ENCODE measurements at places on chromosomes 6 and 20.

- DNase-seq, result no peak
These were observed 35.3 kb downstream of the CD24 start for GRCh38 chr6:106939208-106939607.

DNA sequence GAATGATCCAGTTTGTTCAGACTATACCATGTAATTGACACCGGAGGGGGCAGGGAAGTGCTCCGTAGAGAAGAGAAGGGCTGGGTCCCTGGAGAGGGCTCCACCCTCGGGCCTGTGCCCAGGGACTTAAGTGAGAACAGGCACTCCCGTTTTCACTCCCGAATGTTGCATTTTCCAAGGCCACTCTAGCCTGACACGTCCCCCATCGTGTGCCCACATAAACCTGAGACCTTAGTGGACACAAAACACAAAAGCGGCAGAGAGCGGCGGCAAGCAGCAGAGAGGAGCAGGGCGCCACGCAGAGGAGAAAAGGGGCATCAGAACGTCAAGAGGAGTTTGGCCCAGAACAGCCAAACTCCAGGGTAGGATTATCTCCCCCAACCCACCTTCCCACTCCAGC, 1405.1 kb downstream of the GRIK2 start:
- no peak for DNase-seq

DNA sequence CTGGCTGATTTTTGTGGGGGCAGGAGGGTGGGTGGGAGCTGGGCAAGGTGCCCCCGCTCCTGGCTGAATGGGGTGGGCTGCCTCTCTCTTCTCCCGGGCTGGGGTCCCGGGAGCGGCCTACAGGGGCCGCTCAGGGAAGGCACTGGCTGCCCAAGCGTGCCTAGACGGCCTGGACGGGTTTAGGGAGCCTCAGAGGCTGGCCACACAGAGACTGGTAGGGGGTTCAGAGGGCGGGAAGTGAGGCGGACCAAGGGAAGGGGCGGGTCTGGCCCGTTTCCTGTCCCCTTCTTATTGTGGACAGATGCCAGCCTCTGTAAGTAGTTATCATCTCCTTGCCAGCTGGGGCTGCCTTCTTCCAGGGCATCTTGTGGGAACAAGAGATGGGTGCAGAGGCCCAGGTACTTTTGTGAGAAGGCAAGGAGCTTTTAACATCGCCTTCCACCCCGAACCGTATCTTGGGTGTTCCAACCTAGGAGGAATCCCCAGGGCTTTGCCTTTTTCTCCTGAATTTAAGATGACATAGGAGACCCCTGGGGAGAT, 437 bp downstream of the CD40 start:
- no peak for DNase-seq

DNA sequence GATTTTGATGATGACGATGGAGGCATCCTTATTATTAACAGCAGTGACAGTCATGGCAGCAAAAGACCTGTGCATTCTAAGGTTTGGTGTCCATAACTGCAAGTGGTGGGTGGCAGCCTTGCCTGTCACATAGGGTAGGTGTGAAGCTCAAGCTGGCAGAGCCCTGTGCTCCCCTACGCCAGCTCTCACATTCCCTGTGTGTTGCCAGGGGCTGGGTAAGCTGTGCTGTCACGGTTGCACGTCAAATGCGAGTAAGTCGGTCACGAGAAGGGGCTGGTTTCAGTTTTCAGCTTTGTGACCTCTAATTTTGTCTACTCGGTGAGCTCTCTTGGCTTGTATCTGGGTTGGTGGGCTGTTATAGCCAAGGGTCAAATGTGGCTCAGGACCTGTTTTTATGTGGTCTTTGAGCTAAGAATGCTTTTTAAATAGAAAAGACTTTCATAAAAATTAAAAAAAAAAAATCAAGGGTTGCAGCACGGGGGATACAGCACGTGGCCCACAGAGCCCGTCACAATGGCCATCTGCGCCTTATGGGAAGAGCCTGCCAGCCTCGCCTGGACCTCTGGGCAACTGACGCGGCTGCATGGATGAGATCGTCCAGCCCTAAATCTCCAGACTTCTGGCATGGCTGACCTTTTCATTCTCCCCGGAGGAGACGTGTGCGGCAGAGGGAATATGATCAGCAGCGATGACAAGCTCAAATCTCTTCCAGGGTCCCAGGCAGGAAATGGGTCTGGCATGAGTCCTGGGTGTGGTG, 148.5 kb downstream of the PHACTR3 start:
- no peak for DNase-seq

DNA sequence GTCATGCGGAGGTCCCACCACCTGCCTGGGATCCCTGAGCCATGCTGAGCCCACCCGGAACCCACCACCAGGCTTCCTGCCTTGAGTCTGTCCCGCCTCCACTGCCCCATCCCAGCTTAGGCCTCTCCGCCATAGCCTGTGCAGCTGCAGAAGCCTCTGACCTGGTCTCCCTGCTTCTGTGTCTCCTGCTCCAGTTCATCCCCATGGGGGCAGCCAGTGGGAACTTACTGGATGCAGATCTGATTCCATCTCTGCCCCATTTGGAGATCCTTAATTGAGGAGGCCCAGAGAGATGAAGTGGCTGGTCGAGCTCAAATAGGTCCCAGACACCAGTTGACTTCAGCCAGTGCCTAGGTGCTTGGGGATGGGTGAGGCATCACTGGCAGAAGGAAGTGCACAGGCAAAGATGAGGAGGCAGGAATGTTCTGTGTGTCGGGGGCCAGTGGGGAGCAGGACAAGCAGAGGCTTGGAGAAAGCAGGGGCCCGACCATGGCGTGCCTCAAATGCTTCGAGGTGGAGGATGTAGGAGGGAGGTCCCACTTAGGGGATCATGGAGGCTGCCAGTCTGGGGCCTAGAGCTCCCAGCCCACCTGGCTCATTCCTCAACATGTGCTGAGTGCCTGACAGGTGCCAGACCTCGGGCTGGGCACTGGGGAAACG, 112.8 kb downstream of the TOX2 start:
- no peak for DNase-seq

- DNase-seq, result peak; percentile 37
These were observed 79.0 kb downstream of the NRSN1 start for GRCh38 chr6:24205020-24205492.

DNA sequence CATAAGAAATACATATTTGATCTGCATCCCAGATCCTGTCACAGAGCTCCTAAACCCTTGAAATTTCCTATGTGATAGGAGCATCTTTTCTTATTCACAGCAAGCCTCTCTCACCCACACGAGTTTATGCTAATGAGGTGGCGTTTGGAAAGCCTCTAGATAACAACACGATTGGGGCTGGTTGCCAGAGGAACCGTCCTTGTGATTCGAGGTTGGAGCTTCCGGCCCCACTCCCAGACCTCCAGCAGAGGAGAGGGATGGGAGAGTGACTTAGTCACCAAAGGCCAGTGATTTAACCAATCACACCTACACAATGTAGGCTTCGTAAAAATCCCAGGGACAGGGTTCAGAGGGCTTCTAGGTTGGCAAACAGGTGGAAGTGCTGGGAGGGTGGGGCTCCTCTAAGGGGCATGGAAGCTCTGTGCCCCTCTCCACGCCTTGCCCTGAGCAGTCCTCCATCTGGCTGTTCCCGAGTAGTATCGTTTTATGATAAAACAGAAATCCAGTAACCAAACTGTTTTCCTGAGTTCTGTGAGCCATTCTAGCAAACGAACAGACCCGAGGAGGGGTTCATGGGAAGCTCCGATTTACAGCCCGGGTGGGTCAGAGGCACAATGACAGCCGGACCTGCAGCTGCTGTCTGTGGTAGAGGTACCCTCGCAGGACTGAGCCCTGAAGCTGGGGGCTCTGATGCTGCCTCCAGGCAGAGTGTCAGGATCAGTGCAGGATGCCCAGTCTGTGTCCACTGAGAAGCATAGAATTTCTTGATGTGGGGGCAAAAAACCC, 238.1 kb upstream of the ARID1B start:
- no peak for DNase-seq

DNA sequence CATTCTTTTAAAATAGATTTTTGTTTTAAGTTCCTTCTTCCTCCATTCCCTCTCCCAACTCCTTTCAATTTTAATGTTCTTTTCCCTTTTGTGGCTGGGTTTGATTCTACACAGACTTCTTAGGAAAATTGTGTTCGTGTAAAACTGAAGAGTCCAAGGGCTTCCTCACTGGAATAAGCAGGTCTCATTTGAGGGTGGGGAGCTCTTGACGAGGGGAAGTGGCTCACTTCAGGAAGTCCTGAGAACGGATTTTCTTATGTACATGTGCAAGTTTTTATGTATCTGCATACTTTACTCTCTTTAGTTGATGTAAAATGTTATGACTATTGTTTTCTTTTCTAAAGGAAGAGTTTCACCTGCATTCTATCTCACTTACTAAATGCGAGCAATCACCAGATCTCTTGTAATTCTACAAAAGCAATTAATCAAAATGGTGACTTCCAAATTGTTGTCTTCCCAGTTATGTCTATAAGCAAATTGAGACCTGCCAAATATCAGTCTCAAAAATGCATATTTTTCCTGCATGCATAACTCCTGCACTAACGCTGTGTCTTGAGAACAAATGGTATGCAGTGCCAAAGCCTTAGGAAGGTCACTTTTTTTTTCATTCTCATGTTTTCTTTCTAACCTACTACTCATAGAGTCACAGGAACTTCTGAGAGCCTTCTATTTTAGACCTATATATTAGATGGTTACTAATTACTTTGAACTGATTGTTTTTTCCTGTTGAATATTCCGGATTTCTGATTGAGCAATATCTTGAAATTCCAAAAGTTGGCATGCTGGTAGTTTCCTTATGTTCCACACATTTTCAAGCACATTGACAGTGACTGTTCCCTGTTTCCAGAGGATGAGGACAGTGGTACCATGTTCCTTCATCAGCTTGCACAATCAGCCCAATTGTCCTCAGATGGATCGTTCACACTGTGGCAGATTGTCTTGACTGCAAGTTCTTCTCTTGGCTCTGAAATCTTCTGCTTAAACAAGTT, 251.9 kb upstream of the PRDM1 start:
- DNase-seq, result no peak
